Right ventricle myocardium superior (tissue), 1 donor: ENCODE measurements at places on chromosomes 16 and 17. TPM values are rescaled to one million over a fixed set of nuclear protein-coding genes. Genes with fewer than 3 reads are reported as not detected.

GRCh38 chr16:2341456-2342447 lies 1.2 kb upstream of the ABCA3 start:
- DNase-seq = peak; percentile 50

GRCh38 chr17:70091696-70092095 lies 16.7 kb downstream of the KCNJ16 start:
- no peak for DNase-seq

DNA sequence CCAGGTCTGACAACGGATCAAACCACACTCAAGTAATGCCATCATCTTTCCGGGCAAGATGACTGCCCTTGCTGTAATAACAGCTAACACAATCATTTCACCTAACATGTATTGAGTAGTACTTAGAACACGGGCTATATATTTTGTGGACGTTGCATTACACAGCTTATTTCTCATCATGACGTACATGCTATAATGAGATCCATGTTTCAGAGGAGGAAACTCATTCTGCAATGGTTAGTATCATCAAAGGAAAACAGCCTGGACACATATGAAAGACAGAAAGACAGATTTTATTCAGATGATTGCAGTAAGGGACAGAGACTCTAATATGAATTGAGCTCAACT lies 446.7 kb downstream of the HS3ST3B1 start:
- DNase-seq = no peak

- no peak for DNase-seq
These were observed 1.5 kb upstream of the SOX8 start for GRCh38 chr16:979859-980594.

DNA sequence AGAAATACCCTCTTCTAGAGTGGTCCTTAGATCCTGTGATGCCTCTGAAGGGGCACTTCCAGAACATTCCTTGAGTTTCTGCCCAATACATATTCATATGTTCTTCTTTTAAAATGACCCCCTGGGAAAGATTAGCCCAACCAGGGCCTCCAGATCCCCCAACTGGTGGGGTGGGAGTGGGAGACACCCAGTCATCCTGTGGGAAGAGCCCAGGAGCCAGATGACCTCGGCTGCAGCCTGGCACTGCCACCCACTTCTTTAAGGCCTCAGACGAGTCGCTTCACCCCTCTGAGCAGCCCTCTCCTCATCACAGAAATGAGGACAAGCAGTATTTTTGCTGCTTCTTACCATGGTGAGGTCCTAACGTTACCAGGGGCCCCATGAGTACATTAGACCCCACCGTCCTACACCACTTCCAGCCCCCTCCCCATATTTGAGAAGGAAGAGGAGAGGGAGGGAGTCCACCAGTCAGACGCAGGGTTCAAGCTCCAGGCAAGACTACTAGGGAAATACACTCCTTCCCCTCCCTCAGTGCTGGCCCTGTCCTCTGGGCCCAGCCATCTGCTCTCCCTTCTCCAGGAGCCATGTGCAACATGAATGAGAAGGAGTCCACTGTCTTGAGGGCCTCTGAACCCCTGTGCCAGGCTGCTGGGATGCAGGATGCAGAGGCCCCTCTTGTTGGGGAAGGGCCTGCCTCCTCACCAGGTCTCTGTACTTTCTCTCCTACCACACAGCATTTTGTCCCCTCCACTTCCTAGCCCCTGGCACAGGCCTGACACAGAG lies 11.8 kb downstream of the MPO start:
- no peak for DNase-seq

GRCh38 chr16:10589109-10589508 lies 8.7 kb upstream of the EMP2 start:
- DNase-seq = no peak

- no peak for DNase-seq
These were observed 1.6 kb upstream of the SLC5A10 start for GRCh38 chr17:18950346-18950745.

GRCh38 chr16:75732871-75733270 lies 6.6 kb upstream of the CPHXL start:
- no peak for DNase-seq

- no peak for DNase-seq
These were observed 1.1 kb upstream of the NTN1 start for GRCh38 chr17:9020096-9020823.

DNA sequence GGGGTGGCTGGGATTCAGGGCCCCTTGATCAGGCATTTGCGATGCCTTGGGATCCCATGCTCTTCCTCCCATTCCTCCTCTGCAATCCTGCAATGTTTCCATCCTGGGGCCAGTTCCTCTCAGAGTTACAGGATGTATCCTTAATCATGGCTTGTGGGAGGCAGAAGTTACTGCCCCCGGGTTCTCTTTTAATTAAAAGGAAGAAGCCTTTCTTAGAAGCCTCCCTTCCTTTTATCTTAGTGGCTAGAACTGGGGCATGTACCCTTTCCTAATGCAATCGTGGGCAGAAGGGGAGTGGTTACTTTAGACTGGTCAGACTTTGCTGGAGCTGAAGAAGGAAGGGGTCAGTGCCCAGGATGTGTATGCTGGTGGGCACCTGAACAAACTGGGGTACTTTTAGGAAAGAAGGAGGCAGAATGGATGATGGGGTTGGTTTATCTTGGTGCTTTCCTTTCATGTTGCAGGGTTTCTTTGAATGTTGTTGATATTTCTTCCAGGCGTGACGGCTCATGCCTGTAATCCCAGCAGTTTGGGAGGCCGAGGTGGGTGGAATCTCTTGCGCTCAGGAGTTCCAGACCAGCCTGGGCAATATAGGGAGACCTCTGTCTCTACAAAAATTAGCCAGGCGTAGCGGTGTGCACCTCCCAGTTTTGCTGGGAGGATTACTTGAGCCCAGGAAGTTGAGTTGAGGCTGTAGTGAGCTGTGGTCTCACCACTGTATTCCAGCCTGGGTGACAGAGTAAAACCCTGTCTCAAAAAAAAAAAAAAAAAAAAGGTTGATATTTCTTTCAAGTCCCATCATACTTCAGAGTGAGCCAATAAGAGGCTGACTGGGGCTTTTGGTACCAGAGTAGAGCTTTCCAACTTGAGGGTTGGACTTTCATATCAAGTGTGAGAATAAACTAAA lies 13.2 kb upstream of the SPN start:
- DNase-seq = no peak

DNA sequence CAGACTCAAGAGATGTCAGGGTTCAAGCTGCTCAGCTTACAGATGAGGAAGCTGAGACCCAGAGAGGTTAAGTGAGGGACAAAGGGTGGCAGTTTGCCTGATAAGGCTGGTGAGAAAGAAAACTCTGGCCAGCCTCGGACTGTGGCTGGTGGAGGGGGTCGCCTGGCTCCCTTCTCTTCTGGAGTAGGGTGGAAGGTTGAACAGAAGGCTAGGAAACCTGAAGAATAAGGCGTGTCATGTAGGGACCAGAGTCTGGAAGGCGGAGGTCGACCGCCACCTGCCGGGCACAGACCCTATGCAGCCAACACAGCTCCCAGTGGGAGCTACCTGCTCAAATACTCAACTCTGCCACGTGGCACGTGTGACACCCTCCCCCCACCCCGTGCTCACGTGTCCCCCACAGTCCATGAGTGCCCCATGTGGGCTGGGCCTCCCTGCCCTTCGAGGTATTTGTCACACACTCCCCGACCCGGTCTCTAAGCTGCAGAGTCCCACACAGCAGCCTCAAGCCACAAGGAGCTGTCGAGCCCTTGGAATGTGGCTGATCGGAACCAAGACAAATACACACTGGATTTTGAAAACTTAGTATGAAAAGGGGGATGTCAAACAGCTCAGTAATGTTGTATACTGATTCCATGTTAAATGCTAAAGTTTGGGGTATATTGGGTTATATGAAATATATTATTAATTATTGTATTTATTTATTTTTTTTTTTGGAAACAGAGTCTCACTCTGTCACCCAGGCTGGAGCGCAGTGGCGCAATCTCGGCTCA lies 11.8 kb downstream of the HID1 start:
- no peak for DNase-seq

OTOP2 gene
- not detected for total RNA-seq

RNF227 gene
- 0.78 TPM for total RNA-seq

ABCC11 gene
- not detected for total RNA-seq
